ENCODE measurements at places on chromosomes 11 and 22.

DNA sequence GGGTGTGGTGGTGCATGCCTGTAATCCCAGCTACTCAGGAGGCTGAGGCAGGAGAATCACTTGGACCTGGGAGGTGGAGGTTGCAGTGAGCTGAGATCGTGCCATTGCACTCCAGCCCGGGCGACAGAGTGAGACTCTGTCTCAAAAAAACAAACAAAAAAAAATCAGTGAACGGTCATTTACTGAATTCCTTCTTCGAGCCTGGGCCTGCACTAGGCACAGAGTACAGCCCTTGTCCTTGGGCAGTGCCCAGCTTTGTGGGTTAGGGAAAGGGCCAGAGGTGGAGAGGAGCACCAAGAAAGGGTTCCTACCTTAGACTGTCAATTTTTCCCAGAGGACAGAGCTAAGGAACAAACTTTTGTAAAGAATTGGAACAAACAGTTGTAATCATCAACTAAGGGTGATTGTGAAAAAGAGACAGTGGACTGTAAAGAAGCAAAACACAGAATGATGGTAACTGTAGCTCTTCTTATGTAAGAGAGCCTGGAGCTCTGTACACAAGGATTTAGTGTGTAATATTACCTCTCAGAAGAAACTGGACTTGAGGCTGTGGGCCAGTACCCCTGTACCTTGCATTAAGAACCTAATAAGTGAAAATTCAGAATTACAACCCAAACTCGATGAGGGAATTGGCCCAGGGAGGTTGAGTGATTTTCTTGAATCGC lies 10.8 kb downstream of the GVQW3 start:
- DNase-seq = no peak

DNA sequence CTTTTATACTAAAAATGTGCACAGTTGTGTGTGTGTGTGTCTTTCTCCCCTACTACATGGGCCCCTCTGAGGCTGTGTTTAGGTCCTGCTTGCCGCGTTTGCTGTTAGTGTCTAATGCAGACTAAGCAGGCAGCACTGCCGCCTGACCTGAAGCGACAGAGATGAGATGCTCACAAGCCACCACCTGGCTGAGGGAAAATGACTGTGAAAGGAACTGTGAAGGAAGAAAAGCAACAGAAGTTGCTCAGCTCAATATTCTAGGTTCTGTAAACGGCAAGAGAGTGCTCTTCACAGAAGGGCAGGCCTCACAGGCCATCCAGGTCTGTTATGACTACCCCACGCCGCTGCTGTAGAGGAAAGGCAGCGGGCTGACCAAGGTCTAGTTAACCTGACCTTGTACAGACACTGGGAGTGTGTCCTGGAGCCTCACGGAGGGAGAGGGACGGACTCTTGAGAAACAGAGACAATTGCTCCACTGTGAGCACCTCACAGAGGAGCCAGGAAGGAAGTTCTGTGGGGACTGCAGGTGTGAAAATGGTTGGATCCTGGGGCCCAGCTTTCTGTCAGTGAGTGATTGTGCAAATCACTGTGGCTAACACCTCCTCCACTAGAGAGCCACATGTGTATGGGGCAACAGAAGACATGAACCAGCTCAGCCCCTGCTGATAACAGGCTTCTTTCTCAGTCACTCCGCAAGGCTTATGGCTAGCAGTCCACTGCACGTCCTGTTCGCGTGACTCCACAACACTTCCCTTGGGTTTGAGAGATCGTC lies 31.3 kb upstream of the YPEL1 start:
- no peak for DNase-seq

DNA sequence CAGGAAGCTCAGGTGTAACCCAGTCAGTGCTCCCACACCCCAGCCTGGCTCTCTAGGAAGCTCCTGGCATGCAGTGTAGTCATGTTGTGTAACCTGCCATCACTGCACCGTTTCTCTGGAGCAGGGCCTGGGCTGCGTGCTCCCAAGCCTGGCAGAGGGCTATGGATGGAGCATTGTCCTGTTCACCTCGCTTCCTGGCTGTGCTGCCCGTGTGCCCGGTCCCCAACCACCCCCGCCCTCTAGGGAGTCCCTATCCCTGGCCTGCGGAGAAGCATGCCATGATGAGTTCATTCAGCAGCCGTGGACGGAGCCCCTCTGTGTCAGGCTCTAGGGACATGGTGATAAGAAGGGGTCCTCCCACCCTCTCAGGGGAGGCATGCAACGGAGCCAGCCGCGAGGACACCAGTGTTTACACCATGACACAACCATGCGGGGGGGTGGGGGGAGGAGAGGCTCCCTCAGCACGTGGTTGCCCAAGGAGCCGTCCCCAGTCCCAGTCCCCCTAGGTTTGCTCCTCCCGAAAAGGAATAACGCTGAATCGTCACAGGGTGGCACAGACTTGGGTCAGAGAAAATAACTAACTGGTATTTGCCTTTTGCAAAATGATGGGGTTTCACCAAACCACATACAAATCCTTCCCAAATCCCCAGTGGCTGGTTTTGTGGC lies 73.1 kb downstream of the FBLN1 start:
- DNase-seq = no peak

GRCh38 chr11:41789376-41789775 lies 329.9 kb upstream of the LRRC4C start:
- no peak for DNase-seq

GRCh38 chr11:128607819-128608218 lies 20.5 kb upstream of the ETS1 start:
- DNase-seq = no peak

- no peak for DNase-seq
Measured at GRCh38 chr11:117996058-117996457, 9.9 kb downstream of the IL10RA start.

GRCh38 chr22:45804319-45804985 lies 132.8 kb downstream of the ATXN10 start:
- DNase-seq = no peak

- DNase-seq = no peak
Measured at GRCh38 chr11:66316849-66317251, at the start of gene CD248. TSS of gene CD248 (minus strand) at chr11:66317044. CDS start at chr11:66317027, 17 bp downstream.

DNA sequence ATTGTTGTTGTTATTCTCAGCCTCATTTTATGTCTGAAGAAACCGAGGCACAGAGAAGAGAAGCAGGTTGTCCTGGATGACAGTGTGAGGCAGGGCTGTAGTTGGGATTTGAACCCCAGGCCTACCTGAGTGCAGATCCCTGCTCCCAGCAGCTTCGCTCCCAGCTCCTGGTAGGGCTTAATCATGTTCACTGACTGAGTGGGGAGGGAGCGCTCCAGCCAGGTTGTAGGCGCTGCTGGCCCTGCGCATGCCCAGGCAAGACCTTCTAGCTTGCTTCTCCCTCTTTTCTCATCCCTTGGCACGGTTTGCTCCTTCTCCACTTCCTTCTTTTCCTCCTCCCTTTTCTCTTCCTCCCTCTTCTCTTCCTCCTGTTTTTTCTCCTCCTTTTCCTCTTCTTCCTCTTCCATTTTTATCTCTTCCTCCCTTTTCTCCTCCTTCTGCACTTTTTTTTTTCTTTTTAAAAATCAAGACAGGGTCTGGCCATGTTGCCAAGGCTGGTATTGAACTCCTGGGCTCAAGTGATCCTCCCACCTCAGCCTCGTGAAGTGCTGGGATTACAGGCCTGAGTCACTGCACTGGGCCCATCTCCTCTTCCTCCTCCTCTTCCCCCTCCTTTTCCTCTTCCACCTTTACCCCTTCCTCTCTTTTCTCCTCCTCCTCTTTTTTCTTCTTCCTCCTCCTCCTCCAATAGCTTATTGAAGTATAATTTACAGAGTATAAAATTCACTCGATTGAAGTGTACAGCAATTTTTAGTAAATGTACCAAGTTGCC lies 109.3 kb downstream of the KIAA1671 start:
- DNase-seq = no peak

- no peak for DNase-seq
Measured at GRCh38 chr11:119607726-119608125, 121.3 kb downstream of the NECTIN1 start.

- DNase-seq = no peak
Measured at GRCh38 chr11:93933230-93933629, 82.8 kb upstream of the VSTM5 start.

- DNase-seq = no peak
Measured at GRCh38 chr22:28955817-28956216, 72.4 kb downstream of the ZNRF3 start.

Measured in H54 (cell line).